HT-29 (cell line): ENCODE measurements at places on chromosomes 7 and 10. TPM values are rescaled to one million over a fixed set of nuclear protein-coding genes. Genes with fewer than 3 reads are reported as not detected.

DNA sequence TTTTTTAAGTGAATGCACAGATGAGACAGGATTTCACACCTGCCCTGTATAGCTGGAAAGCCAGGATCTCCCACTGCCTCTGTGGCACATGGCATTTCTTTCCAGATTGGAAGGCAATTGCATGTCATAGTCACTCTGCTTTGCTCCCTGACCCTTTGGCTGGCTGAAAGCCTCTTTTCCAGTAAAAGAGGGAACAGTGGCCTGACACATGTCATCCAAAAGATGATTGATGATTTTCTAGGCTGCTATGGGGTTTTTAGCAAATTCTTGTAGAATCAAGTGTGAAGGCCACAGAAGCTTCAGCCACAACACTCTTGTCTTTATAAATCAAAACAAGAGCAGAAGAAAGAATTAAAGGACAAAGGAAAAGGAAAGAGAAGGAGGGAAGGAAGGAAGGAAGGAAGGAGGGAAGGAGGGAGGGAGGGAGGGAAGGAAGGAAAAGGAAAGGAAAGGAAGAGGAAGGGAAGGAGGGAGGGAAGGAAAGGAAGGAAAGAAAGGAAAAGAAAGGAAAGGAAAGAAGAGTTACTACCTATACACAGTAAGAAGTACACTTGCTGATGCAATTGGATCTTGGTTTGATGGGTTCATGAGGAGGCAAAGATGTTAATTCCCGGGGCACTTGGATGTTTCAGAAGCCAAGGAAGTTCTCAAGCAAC is 158.9 kb upstream of the FRMD4A start:
- no peak for DNase-seq

- no peak for DNase-seq
These were observed 370.7 kb upstream of the MGMT start for GRCh38 chr10:129096065-129096984.

GRCh38 chr7:99622596-99622995 is 5.8 kb downstream of the ZSCAN25 start:
- peak; percentile 8 for DNase-seq

DNA sequence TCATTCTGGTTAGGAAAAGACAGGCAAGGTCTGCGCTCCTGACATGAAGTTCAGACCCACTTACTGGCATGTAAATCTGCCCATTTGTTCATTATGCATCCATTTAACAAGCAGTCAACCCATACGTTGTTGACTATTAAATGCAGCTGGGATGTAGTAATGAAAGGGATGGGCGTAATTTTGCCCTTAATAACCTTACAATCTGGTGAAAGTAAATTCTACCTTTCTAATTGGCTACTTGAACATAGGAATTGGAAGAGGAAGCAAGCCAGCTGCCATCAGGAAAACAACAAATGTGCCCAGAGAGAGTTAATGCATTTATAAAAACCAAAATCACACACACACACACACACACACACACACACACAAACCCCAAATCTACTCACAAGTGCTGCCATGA is 170.2 kb upstream of the PITRM1 start:
- DNase-seq = no peak

GRCh38 chr7:87220734-87221215 is 1.2 kb upstream of the TMEM243 start:
- peak; percentile 62 for DNase-seq

DNA sequence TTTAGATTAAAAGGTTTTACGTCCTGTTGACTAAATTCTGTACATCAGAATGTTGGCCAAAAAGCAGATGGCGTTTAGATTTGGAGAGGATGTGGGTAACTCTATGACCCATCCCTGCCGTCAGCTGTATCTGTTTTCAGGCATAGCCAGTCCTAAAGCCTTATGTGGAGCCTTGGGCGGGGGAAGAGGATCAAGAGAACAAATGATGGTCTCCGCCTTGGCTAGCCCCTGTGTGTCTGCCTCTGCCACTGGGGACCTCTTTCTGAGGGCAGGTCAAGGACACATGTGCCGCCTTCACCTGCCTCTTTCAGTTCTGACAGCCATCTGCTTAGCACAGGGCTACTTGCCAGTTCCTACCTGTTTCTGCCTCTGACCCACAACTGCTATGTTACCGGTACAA is 24.1 kb downstream of the PDSS1 start:
- DNase-seq = no peak

DNA sequence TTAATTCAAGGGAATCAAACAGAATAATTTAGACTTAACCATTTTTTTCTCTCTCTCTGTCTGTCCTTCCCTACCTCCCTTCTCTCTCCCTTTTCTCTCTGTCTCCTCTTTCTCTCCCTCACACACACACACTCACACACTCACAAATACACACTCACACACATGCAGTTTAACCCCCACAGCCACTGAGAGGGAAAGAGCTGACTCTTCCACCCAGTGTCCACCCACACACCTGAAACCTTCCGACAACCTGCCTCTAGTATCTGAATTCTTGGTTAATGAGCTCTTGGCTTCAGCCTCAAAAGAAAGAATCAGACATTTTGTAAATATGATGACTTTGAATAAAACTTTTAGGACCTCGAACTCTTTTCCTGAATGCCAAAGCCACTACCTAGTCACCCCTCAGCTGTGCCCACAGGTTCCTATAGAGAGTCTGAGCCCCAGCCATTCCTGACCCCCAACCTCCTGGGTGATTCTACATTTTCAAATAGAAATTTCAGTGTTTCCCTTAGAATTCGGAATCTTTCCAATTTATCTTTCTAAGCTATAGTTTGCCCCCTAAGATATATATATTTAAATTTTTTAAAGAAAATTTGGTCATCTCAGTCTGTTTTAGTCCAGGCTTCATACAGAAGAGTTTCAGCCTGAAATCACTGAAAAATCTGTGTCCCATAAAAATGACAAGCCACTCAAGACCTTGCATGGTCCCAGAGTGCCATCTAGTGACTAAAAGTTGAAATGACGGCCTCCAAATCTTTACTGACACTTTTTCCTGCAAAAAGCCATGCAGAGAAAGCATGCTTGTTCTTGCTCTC is 202.8 kb downstream of the IPMK start:
- peak; percentile 85 for DNase-seq

- DNase-seq = no peak
These were observed 267.8 kb upstream of the MYO3A start for GRCh38 chr10:25666276-25666675.

- no peak for DNase-seq
These were observed 15.9 kb downstream of the LRRC18 start for GRCh38 chr10:48923748-48924147.

- peak; percentile 48 for DNase-seq
These were observed 562 bp downstream of the GRK5 start for GRCh38 chr10:119207713-119208552.

GRCh38 chr10:100130831-100131230 is 49.2 kb upstream of the CPN1 start:
- DNase-seq = no peak

DNA sequence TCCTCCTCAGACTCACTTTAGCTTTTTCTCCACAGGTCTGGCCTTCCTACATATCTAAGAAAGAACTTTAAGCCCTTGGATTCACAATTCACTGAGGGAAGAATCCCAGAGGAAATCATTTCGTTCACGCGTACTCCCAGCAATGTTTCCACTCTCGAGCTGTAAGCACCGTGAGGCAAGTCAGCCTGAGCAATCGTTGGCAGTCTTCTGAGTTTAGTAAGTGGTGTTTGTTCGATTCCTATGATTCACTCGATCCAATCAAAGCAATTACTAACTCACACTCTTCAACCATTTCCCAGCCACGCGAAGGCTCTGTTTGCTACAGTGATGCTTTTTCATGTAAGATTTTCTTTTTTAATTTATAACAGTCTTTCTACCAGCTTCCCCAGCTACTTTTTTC is 10.2 kb upstream of the PRLHR start:
- DNase-seq = no peak

GRCh38 chr10:103498936-103499638 is 5.6 kb downstream of the NEURL1 start:
- no peak for DNase-seq

- DNase-seq = no peak
These were observed 51.9 kb upstream of the PTN start for GRCh38 chr7:137395420-137395819.

DNA sequence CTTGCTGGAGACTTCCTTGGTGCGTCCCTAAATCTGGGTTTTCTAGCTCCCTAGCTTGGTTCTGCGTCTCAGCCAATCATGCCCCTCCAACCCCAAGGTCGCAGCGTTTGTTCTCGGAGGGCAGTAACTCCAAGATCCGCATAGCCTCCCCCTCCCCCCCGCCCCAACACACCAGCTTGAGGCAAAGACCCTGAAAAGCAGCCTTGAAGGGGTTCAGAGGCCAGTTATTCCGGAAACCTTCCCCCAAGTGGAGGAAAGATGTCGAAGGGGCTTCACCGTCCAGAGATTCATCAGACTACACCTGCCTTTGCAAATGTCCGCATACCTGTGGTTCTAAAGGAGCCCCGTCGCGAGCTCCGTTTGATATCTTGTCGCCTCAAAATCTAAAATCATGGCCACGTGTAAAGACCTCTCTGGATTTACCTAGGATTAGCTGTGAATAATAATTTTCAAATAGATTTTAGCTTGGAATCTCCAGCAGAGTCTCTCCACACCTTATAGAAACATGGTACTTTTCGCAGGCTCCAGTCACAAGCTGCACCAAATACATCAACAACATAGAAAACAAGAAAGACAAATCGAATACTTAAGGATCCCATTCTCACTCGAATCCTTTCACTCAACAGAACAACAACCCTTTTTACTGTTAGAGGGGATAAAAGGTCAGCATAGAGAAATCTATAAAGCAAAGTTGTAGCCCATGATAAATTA is 7.9 kb downstream of the DLX6 start:
- DNase-seq = no peak

GRCh38 chr10:88890681-88891381 is 10.8 kb downstream of the STAMBPL1 start:
- DNase-seq = no peak

Gene APBB1IP
- not detected in 2 replicates for total RNA-seq

Gene CYP2C18
- total RNA-seq = 0.10 and 0.29 TPM in 2 replicates

Gene ADCY1
- total RNA-seq = not detected in 2 replicates

Gene SGCE
- not detected in 2 replicates for total RNA-seq

Gene GDF10
- total RNA-seq = not detected in 2 replicates

Gene RGR
- total RNA-seq = not detected in 2 replicates

Gene TPK1
- 0.94 and 1.4 TPM in 2 replicates for total RNA-seq
